ENCODE measurements at places on chromosomes 4 and X.

- no peak for DNase-seq
These were observed 1.9 kb downstream of the TACC3 start for GRCh38 chr4:1723131-1723801.

GRCh38 chr4:113674251-113674650 lies 87.3 kb downstream of the CAMK2D start:
- no peak for DNase-seq

DNA sequence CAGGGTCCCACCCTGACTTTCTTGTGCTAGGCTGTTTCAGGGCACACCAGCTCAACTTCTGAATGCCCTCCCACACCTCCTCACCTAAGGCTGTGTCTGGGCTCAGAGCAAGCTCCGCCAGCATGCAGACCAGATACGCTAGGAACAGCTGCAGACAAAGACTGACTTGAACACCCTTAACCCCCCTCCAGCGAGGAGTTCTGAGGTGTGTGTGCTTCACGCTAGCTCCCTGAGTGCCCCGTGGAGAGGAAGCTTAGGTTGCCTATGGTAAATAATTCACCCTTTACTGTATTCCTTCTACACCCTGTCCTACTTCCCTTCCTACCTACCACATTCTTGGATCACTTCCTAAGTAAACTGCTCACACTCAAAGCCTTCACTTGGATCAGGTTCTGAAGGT lies 115.0 kb downstream of the VCX3B start:
- no peak for DNase-seq

DNA sequence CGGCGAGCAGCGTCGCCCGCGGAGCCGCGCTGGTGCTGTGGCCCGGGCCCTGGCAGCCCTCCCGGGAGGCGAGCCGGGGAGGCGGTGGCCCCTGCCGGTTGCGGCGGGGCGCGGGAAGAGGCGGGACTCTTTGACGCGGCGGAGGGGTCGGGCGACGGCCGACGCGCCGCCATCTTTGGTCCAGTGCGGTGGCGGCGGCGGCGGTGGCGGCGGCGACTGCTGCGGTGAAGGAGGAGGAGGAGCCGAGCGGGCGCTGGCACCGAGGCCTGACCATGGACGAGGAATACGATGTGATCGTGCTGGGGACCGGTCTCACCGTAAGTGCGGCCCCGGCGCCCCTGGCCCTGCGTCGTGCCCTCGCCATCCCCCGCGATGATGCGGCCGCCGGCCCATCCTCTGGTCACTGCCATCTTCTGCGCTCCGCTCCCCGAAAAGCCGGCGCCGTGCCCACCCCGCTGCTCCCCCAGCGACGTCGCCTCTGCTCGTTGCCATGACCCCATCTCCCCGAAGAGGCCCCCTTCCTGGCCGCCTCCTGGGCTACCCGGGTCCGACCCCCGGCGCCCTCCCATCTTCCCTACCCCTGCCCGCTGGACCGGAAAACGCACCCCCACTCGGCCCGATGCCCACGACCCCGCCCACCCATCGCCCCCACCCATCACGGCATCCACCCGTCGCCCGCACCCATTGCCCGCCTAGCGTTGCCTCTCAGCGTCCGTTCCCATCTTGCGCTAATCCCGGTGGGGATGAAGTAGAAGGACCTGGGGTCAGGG lies at the start of gene GDI1:
Gene GDI1, plus strand, starts transcription at position 172 of the 770 bp plus-strand sequence. Its CDS starts 101 bp downstream, at position 273.
- no peak for DNase-seq

DNA sequence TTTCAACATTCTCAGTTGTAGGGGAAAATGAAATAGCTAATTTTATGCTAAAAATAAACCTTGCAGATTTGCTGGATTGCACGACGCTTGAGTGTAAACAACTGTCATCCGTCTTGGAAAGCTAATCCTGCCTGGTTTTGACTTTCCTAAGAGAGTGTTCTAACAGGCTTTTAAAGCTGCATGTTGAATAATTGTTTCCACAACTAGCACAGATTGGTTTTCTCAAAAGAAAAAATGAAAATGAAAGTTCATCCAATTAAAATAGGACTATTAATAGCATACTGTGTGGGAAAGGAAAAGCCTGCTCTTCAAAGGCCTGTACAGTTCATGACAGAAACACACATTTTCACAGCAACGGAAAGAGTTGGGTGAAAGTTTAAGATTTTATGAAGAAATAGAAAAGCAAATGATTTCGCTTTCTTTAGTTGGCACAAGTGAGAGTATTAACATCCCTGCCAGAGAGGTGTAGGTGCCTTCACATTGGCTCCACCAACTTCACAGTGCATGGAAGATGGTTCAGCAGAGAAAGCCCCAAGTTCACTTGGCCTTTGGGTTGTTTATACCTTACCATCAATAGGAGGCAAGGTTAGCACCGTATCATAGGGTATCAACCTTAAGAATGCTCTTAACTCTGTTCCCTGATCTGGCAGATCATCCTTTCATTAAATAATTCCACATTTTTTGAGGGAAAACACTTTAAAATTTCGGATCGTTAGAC lies 140.0 kb upstream of the GUCY1A1 start:
- DNase-seq, result no peak

DNA sequence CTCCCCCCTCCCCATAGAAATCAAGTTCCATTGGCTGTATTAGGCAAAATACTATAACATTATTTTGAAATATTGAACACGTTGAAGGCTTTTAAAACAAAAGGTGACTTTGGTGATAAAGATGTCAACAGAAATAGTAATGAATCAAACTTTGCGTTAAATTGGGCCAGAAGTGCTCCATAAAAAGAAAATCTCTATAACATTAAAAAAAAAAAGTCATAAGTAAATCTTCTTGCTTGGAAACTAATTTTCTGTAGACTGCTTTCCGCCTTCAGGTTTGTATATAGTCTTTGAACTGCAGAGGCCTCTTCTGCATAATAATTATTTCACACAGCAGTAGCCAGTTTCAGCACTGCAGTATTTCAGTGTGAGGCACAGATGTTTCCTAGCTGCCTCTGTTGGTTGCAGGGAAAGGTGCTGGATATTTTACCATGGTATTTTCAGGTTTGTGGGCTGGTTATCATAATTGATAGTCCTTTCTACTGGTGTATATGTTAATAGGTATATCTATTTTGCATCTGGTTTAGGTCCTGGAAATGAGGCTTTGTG lies 158.9 kb downstream of the KDM6A start:
- no peak for DNase-seq

DNA sequence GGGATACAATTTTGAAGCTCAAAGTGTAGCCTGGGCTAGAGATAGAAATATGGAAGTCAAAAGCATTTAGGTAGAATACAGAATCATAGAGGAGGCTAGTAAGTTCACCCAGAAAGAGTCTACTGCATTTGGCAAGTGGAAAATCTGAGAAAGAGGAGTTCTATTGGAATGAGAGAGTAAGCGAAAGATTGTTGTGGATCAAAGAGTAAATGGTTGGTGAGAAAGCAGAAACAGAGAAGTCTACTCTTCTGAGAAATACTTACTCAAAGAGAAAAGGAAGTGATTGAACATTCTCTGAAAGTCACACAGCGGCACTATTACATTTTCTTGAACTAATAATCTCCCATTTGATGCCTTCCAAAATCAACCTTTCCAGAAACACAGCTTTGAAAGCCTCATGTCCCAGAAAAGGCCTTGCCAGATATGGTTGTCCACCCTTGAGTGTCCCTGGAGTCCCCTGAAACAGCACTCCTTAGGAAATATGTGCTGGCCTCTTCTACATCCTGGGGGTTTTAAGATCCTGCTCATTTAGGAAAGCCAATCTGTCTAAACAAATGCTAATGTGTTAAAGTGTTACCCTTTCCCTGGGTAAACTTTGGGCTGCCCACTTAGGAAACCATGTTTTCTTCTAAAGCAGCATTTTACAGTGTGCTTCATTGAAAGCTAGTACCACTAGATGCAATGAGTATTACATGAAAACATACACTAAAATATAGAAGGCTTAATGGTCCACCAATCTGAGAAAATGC lies 132.6 kb downstream of the INPP4B start:
- no peak for DNase-seq

- DNase-seq, result no peak
These were observed 6.4 kb downstream of the SLC25A6 start for GRCh38 chrX:1385253-1386223.

Data from thoracic aorta (tissue), 2 donors.